ENCODE measurements at places on chromosomes 12 and 14. TPM values are rescaled to one million over a fixed set of nuclear protein-coding genes. Genes with fewer than 3 reads are reported as not detected.

GRCh38 chr12:3611860-3612703, 121.1 kb downstream of the PRMT8 start:
- no peak for DNase-seq
- H3K36me3 ChIP-seq = no peaks in the 10 kb centered on the region

- H3K27ac ChIP-seq = no peak overlapping the region
- no peaks in the 10 kb centered on the region for H3K4me1 ChIP-seq
- no peak overlapping the region for H3K4me3 ChIP-seq
- H3K27me3 ChIP-seq = no peaks in the 10 kb centered on the region
- DNase-seq = no peak
- H3K36me3 ChIP-seq = no peaks in the 10 kb centered on the region
Observed at GRCh38 chr12:124625867-124626675, 58.7 kb upstream of the NCOR2 start.

GRCh38 chr14:31124197-31124596, 83.4 kb downstream of the HECTD1 start:
- no peak overlapping the region for H3K27ac ChIP-seq
- peaks cover 20% of the 10 kb centered on the region for H3K36me3 ChIP-seq
- no peaks in the 10 kb centered on the region for H3K4me1 ChIP-seq
- no peaks in the 10 kb centered on the region for H3K27me3 ChIP-seq

Gene LRTM2
- not detected for total RNA-seq

- DNase-seq = no peak
- H3K4me3 ChIP-seq = no peak overlapping the region
- H3K4me1 ChIP-seq = no peaks in the 10 kb centered on the region
- no peaks in the 10 kb centered on the region for H3K36me3 ChIP-seq
- no peaks in the 10 kb centered on the region for H3K27me3 ChIP-seq
- no peak overlapping the region for H3K27ac ChIP-seq
Observed at GRCh38 chr14:26839481-26839880, 241.6 kb upstream of the NOVA1 start.

Gene TRPV4
- total RNA-seq = 4.9 TPM

Gene SLC17A8
- not detected for total RNA-seq

GRCh38 chr12:105670672-105671071, 340.2 kb downstream of the C12orf75 start:
- H3K4me1 ChIP-seq = no peaks in the 10 kb centered on the region
- H3K36me3 ChIP-seq = no peaks in the 10 kb centered on the region
- H3K27me3 ChIP-seq = no peaks in the 10 kb centered on the region
- H3K4me3 ChIP-seq = no peak overlapping the region
- H3K27ac ChIP-seq = no peak overlapping the region

GRCh38 chr12:33587784-33588712, 148.4 kb upstream of the SYT10 start:
- H3K4me3 ChIP-seq = peak overlapping the region; percentile 39
- H3K36me3 ChIP-seq = no peaks in the 10 kb centered on the region
- peak overlapping the region; percentile 30 for H3K27ac ChIP-seq
- no peak for DNase-seq

DNA sequence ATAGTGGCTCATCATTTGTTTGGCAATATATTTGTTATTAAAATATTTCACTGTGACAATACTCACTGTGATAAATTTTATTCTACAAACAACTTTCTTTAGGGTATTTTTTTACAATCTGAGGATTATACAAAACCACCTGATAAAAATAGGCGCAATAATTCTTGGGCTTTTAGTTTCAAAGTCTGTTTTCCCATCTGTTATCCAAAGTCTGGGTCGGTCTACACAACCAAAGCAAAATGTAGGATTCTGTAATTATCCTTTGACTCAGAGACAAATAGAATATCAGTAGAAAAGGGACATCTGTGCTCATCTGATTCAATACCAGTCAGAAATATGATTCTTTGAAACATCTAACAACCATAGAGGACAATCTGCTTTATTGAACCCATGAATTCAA, 271.8 kb upstream of the AMIGO2 start:
- no peak overlapping the region for H3K27ac ChIP-seq
- H3K4me3 ChIP-seq = no peak overlapping the region
- no peaks in the 10 kb centered on the region for H3K27me3 ChIP-seq
- no peaks in the 10 kb centered on the region for H3K4me1 ChIP-seq
- no peak for DNase-seq

Gene DYRK2
- 40.6 TPM for total RNA-seq

GRCh38 chr14:95480109-95480886, 36.2 kb downstream of the SYNE3 start:
- no peak overlapping the region for H3K27ac ChIP-seq
- no peaks in the 10 kb centered on the region for H3K4me1 ChIP-seq
- H3K27me3 ChIP-seq = no peaks in the 10 kb centered on the region
- H3K4me3 ChIP-seq = no peak overlapping the region
